ENCODE measurements at places on chromosomes 5 and 9.
A peak's percentile ranks its signal among the peaks of the same experiment; 100 is the strongest.

DNA sequence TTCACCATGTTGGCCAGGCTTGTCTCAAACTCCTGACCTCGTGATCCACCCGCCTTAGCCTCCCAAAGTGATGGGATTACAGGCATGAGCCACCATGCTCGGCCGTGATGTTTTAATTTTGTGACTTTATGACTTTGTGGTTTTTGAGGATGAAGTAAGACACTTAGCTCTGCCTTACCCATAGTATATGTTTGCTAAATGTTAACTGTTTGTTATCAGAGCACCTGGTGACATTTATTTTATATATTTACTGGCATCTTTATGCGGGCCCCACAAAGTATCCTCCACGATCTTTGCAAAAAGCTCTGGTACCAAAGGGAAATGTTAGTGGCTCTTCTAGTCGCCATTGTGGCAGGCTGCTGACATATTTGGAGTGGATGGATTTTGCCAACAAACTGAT is 6.7 kb downstream of the SLC23A1 start:
- DNase-seq, result no peak

DNA sequence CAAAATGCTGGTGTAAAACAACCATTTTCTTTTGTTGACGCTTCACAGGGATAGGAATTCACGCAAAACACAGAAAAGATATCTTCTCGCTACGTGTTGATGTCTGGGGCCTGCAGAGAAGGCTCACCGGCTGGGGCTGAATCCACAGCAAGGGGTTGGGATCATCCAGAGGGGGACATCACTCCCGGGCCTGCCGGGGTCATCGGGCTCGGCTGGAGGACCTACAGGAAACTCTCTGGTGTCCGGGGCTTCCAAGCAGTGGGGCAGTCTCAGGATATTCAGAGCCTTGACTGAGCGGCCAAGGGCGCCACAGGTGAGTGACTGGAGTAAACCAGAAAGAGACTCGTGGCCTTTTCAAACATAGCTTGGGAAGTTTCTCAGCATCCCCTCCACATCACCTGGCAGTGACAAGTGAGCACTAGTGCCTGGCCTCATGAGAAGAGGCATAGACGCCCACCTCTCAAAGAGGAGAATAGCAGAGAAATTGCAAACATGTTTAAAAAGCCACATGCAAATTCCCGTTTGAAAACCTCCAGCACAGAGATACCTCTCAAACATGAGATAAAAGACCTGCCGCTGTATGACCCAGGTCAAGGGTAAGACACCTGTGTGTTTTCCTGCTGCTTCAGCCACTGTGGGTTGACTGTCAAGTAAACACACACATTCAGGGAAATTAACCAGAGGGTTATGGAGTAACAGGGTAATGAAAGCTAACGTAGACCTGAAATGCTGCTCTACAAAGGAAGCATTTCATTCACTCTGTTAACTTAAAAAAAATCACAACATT is 50.8 kb upstream of the SIMC1 start:
- DNase-seq, result no peak

DNA sequence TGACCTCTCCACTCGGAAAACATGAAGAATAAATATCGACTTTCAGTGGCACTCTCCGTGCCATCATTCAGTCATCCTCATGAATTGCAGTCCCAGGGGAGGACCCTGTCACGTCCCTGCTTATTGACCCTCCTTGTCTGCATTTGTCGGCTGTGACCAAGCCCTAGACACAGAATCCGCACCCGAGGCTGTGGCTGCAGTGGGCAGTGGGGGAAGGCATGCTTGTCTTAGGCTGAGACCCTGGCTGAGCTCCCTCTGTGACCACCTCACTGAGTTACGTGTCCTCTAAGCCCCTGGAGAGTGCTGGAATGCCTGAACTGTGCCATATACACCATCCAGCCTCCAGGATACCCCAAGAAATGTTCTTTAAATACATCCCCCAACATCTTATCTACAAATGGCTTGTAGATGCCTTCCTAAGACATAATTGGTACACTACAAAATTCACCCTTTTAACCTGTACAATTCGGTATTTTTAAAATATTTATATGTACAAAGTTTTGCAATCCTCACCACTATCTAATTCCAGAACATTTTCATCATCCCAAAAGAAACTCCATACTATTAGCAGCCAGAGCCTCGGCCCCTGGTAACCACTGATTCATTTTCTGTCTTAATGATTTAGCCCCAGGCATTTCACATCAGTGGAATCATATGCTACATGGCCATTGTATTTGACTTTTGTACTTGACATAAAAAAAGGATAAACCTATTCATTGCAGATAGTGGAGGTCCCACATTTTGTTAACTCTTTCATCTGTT is 80.8 kb upstream of the ICE1 start:
- no peak for DNase-seq

GRCh38 chr9:123725389-123725788 is 204.5 kb downstream of the DENND1A start:
- DNase-seq, result no peak

DNA sequence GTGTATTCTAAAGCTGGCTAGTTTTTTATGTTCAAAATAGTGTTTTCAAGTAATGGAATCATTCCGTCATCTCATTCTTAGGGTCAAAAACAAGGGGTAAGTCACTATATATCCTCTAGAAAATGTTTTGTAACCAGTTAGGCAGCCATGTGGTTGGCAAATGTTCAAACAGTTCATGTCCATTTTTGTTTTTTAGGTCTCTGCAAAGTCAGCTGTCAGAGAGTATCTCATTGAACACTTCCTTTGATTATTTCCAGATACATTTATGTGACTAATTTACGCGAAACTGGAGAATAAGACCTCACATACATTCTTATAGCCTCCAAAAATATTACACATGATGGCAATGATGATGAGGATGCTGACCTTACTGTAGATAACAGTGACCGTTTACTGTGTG is 50.4 kb downstream of the TRIO start:
- no peak for DNase-seq

DNA sequence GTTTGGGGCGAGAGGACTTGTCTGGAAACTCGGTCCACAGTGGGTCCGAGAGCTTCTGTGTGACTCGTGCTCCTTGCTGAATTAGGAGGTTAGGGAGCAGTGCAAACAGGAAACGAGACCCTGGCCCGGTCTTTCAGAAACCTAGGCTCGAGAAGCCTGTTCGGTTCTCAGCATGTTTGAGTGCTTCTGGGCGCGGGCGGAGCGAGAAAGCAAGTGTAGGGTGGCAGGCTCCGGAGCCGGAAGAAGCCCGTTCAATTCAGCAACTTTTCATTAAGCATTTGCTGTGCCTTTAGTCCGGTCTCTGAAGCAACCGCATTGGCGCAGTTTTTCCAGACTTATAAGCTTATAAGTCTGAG is 547 bp downstream of the CLTA start:
- DNase-seq, result no peak

- DNase-seq, result no peak
Observed at GRCh38 chr5:67058998-67059743, 137.4 kb downstream of the CD180 start.

DNA sequence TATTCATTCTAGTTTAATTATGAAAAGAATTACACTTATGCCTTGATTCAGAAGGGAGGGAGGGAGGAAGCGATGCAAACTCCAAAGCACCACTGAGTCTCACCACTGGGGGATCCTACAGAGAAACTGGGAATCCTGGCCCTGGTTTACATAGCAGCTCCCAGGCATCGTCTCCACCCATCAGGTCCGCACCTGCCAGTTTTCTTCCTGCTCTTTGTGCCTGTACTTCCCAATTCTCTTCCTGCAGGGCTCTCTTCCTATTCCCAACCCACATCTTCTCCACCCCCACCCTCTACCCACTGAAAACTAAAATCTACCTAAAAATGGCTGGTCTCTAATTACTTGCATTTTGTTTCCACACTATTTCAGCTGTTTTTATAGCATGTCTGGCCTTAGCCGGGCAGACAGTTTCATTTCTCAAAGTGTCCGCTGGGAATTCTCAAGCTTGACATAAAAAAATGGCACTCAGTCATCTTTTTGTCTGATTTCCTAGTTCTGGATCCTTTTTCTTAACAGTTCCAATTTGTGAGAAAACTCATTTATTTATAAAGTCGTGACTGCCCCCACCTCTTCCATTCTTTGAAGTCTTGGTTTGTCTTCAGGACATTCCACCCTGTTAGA is 1.6 kb upstream of the TNIP1 start:
- peak; percentile 9 for DNase-seq

- DNase-seq, result no peak
Observed at GRCh38 chr5:115335301-115335700, 38.8 kb upstream of the CCDC112 start.

- DNase-seq, result no peak
Observed at GRCh38 chr5:168179192-168179593, 112.3 kb upstream of the WWC1 start.

- no peak for DNase-seq
Observed at GRCh38 chr5:154059039-154059430, 20.3 kb downstream of the MFAP3 start.

DNA sequence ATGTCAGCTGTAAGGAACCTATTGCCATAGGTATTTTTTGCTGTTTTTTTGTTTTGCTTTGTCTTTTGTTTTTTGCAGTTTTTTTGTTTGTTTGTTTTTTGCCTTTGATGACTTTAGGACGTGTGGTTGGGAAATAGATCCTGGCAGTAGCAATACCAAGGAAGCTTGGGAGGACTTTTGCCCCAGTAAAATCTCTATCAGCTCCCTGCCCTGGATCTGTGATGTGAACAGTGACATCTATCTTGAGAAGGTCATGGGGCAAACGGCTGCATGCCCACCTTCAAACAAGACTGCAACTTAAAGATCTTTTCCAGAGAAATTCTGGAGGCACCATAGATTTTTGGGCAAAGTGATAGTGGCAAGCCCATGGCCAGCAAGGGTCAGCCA is 5.4 kb upstream of the ADRA1B start:
- no peak for DNase-seq

GRCh38 chr5:174571662-174572397 is 152.6 kb upstream of the MSX2 start:
- DNase-seq, result no peak

GRCh38 chr5:74576941-74577456 is 63.5 kb downstream of the ENC1 start:
- DNase-seq, result peak; percentile 68

GRCh38 chr5:111952555-111952954 is 195.6 kb upstream of the NREP start:
- DNase-seq, result no peak

DNA sequence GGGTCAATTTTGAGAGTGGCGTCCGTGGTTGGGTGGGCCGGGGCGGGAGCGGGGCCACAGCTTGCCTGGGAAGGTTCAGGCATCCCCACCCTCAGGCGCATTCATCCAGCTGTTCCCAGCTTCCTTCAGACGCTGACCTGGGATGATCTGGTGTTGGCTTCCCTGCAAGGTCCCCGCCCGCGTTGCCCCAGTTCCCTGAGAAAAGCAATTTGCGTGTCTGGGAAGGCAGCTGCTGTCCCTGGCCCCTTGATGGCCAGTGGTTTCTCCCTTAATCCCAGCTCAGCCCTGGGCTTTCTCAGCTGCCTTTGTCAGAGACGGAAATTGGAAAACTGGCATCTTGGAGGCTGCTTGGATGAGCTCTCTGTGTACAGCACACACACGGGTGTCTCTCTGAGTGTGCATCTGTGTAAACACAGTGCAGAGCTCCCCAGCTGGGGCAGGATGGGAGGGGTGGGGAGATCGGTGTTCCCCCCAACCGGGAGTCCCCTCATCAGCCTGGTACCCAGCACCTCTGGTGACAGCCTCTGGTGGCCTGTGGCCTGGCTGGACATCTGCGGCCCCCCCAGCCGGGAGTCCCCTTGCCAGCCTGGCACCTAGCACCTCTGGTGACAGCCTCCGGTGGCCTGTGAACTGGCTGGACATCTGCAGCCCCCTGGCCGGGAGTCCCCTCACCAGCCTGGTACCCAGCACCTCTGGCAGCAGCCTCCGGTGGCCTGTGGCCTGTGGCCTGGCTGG is 94.0 kb downstream of the COL5A1 start:
- DNase-seq, result no peak

GRCh38 chr5:36655161-36655560 is 48.8 kb downstream of the SLC1A3 start:
- no peak for DNase-seq

- DNase-seq, result no peak
Observed at GRCh38 chr9:88807426-88807825, 183.8 kb upstream of the S1PR3 start.

DNA sequence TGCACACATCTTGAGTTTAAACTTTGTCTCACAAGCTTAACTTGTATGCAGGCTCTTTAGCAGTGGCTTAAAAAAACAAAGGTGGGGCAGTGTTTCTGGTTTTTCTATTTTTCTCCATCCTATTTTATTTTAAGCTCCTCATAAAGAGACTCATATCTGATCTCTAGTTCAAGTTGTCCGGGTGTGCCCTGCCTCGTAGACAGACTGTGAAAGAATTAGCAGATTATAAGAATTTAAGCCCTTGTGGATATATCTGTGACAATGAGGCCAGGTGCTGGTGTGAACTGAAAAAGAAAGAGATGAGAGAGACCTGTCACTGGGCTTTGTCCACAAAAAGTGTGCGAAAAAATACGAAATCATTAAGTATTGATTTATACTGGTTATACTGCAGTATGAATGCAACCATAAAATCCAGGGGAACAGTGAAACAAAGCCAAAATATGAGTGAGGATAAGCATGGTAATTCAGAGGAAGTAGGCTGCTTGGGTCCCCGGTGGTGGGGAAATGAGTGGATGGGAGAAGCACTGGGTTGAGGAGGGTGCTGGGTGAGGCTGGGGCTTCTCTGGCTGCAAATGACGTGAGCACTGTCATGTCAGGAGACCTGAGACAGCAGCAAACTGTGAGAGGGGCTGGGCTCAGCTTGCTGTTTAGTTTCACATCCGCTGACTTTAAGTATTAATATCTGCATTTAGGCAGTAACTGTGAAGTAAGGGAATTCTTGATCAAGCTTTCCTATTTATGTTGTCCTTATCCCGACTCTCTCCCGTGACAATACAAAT is 179.7 kb upstream of the ANKRD55 start:
- no peak for DNase-seq

DNA sequence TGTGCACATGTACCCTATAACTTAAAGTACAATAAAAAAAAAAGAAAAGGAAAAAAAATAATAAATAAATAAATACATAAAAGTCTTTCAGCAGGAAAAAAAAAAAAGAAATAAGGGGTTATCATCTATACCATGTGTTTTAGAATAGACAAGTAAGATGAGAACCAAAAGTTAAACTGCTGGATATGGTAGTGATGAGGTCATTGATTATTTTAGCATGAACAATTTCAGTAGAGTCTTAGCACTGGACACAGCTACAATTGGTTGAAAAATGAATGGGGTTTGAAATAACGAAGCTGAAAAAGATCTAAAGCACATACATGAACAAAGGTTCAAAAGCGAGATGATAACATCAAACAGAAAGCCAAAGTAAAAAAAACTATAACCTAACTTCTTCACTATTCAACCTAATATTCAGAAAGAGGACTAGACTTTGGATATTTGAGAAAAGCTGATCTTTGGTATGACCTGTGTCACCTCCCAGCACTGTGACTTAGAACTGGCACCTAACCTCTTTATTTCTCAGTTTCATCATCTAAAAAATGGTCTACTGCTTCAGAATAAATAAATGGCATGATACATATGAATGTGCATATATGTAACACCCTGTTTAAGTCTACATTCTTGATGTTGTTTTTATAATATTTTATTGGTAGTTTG is 133.3 kb downstream of the RAB3C start:
- no peak for DNase-seq

GRCh38 chr5:5882706-5883105 is 460.2 kb downstream of the ICE1 start:
- no peak for DNase-seq

Measured in NCI-H748 treated with DMSO at 0.1 percent for 48 hours (cell line).